ENCODE measurements at places on chromosomes 5 and 9.

- no peak for DNase-seq
Observed at GRCh38 chr9:71479621-71480020, 288.7 kb downstream of the CEMIP2 start.

DNA sequence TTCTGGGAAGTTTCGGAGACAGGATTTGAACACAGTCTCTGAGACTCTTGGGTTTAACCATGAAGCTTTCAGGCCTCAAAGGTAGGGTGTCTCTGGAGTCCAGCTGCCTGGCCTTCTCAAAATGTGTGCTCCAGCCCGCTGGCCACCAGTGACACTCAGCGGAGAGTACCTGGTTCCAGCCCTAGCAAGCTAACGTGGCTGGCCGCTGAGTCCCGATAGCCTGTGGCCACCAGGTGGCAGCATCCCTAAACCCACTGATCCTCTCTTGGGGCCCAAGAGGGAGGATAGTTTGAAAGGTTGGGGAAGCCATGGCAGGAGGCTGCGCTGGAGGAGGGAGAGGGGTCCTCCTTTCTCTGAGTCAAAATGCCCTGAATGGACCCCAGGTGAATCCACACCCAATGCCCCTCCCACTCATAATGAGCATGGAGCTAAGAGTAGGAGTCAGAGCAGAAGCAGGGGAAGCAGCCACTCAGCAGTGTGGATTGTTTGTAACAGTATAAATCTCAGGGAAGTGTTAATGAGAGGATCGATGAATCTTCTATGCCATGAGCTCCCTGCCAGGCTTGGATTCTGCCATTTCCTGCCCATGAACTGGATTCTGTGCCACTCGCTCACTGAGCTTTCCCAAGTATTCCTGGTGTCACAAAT lies 5.4 kb upstream of the TIFAB start:
- DNase-seq: peak; percentile 76

DNA sequence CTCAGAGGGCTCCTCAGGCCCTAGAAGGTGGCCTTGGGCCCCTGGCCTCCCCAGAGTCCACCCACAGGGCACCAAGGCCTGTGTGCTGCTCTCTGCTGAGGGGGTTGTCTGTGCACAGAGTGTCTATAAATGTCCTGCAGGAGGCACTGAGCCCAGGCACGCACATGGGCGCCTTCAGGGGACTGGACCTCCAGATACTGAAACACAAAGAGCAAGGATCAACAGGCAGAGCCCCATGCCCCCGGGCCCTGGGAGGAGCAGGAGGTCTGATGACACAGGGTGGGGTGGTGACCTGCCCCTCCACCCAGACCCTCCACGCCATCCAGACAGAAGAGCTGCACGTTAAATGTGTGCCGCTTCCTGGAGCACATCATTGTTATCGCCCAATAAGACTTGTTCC lies 64.6 kb upstream of the SIMC1 start:
- DNase-seq: no peak

GRCh38 chr9:134912126-134912840 lies 5.4 kb downstream of the FCN1 start:
- peak; percentile 19 for DNase-seq

GRCh38 chr5:103295871-103296270 lies 37.3 kb downstream of the MACIR start:
- no peak for DNase-seq

DNA sequence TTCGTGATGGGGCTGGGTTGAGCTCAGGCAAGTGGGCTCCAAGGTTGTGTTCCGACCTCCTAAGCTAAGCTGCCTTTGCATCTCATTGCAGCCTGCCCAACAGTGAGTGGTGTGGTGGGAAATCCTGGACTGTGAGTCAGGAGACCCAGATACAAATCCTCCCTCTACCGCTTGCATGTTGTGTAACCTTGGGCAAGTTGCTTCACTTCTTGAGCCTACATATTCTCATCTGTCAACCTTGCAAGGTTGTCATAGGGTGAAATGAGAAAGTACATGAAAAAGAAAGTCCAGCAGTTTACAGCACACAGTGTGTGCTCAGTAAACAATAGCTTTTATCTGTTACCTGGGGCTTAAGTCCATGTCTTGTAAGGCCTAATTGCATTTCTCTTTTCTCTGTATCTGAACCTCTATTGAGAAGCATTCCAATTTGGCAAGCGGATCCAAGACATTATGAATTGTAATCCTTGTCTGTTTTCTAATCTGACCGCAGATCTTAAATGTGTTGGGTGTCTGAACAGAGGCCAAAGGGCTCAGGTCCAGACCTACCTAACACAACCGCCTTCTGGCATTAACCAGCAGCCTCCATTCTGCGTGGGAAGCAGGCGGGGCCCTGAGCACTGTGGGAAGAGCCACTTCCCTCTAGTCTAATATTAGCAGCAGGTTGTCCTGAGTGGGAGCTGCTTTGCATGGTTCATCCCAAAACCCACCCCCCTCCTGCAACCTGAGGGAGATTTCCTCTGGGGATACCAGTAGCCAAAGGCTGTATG lies 1.8 kb upstream of the GALNT12 start:
- DNase-seq: no peak

GRCh38 chr5:60541980-60542379 lies 158.0 kb downstream of the DEPDC1B start:
- DNase-seq: no peak

GRCh38 chr5:93186076-93186682 lies 394.8 kb downstream of the NR2F1-AS1 start:
- no peak for DNase-seq

- no peak for DNase-seq
Observed at GRCh38 chr5:172646716-172647285, 5.7 kb downstream of the NEURL1B start.

GRCh38 chr5:147051193-147051592 lies 172.6 kb upstream of the PPP2R2B start:
- no peak for DNase-seq

DNA sequence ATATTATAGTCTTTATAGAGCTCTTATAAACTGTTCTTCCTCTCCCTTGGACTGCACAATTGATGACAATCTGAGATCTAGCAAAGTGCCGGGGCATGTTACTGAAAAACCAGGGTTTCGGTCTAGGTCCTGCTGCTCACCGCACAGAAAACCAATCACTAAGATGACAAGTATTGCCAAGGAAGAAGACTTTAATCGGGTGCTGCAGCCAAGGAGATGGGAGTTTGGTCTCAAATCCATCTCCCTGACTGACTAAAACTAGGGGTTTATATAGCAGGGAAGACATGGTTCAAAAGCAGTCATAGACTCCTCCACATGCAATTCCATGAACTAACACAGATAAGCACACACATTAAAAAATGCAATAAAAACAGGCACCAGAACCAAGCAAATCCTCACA lies 390.6 kb downstream of the NFIB start:
- no peak for DNase-seq

- DNase-seq: no peak
Observed at GRCh38 chr5:151864061-151864748, 60.4 kb downstream of the GLRA1 start.

DNA sequence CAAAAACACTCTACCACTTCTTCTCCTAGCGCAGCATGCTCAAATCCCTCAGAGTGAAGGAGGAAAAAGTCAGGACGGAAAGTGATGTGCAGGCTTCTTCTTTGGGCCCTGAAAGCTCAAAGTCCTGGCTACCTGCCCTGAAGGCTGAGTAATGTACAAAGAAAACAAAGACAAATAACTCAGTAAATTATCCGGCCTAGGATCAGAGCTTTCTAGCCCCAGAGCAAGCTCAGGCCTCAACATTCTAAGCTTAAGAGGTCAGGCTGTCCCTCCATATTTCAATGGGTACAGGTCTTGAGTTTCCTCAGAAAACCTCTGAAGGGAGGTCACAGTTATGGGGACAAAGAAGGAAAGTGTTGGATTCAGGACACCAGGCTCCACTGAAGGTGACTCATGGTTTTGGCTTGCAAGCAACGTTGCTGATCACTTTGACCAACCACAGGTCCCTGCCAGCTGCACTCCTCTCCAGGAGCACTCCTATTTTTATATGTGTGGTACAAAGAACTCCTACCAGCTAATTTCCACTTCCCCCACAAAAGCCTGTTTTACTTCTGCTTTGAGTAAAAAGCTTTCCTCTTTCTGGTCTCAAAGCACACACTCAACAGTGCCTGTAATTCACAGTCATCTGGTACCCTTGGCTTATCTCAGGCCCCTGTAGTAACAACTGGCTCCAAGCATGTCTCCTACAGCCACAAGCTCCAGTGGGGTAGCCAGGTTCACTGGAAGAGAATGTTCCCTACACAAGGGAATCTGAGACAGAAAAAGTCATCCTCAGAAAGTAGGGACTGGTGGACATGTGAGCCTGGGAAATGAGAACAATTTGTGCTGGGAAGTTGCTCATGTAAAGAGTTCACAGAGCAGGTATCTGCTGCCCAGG lies 115.7 kb downstream of the UGCG start:
- DNase-seq: peak; percentile 52

GRCh38 chr9:15274425-15274824 lies 32.6 kb downstream of the TTC39B start:
- DNase-seq: no peak

- no peak for DNase-seq
Observed at GRCh38 chr9:129936222-129936621, 101.0 kb downstream of the USP20 start.

DNA sequence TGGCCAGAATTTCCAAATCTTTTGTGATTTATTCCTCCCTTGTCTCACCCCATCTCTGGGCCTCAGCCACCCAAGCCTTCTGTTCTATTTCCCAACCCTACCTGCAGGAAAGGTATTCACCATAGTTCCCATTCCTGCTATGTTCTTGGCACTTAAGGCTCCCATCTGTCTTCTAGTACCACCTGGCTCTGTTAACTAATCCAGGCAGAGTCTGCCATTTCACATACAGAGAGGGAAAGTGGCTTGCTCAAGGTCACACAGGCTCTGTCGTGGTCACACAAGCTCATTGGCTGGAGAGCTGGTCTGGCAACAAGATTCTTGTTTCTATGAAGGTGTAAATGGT lies 35.2 kb downstream of the COL27A1 start:
- DNase-seq: no peak

Measured in lower lobe of right lung (tissue), 2 donors.